ENCODE measurements at places on chromosomes 7 and 10.

DNA sequence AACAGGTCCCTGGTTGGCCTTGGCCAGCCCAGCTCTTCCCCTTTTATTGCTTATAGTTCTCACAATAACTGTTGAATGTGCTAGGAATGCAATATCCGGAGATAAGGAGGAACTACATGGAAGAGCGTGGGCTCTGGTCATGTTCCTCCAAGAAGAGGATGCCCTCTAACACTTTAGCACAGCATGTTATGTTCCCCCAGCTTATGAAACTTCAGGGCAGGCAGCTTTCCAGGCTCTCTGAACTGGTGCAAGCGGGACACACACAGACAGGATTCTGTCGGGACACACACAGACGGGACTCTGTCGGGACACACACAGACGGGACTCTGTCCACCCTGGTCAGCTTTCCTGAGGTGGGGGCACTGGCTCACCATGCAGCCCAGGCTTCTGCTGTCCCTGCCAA is 141.6 kb downstream of the PKD1L1 start:
- no peak for DNase-seq

GRCh38 chr7:11203224-11203623 is 229.6 kb downstream of the PHF14 start:
- DNase-seq = no peak

- no peak for DNase-seq
These were observed 21.8 kb downstream of the FOXL3 start for GRCh38 chr7:311796-312195.

- DNase-seq = no peak
These were observed 75.0 kb upstream of the PAX2 start for GRCh38 chr10:100670368-100670767.

DNA sequence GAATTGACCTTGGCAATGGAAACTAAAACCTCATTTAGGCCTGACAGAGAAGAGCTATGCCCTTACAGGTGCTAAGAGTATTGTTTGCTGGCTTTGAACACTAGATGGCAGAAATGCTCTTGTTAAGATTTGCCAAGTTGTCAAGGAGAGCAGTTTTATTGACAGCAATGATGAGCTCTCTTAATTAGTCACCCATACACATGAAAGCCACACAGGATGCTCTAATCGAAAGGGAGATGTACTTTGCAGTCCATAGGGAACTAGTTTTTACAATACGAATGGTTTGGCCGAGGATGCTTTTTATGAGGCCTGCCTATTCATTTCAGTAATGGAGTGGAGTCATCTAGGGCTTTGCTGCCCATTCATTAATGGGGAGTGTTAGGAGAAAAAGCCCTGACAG is 45.4 kb upstream of the MBL2 start:
- no peak for DNase-seq

DNA sequence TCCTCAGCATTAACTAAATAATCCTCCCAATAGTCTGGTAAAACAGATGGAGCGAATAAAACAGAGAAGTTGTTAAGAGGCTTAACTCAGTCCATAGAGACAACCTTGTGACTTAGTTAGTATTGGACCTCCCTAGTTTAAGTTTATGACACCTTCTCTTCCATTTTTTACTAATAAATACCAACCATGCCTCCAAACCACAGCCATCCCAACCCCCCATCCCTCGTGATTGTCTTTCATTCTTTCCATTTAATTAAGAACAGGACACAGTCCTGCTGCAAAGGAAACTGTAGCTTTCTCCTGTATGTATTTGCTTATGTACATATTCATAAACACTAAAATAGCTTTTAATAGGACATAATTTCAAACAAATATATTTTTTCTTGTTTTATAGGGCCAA is 238.2 kb downstream of the SEMA3D start:
- DNase-seq = no peak

GRCh38 chr10:6101181-6101580 is 12.3 kb downstream of the RBM17 start:
- no peak for DNase-seq
